ENCODE measurements at places on chromosomes 16 and 17.

- no peak for DNase-seq
These were observed 75.8 kb downstream of the KLHDC4 start for GRCh38 chr16:87689956-87690465.

- no peak for DNase-seq
These were observed 6.9 kb downstream of the CD300A start for GRCh38 chr17:74473294-74473693.

DNA sequence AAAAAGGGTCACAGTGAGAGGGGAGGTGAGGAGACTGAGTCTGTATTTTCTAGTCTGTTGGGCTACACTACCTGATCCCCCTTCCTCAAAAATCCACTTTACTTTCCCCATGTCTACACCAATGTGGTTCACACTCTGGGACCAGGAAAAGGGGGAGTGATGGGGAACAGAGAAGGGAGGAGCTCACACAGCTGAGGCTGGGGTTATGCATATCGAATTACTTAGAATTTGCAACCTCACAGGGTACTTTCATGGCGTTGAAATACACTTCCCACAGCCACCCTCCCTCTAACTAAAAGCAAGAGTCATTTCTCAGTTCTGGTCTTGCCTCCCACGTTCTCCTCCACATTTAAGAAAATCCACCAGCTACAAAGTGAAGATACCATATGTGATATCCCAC is 14.1 kb downstream of the MAPT start:
- no peak for DNase-seq

DNA sequence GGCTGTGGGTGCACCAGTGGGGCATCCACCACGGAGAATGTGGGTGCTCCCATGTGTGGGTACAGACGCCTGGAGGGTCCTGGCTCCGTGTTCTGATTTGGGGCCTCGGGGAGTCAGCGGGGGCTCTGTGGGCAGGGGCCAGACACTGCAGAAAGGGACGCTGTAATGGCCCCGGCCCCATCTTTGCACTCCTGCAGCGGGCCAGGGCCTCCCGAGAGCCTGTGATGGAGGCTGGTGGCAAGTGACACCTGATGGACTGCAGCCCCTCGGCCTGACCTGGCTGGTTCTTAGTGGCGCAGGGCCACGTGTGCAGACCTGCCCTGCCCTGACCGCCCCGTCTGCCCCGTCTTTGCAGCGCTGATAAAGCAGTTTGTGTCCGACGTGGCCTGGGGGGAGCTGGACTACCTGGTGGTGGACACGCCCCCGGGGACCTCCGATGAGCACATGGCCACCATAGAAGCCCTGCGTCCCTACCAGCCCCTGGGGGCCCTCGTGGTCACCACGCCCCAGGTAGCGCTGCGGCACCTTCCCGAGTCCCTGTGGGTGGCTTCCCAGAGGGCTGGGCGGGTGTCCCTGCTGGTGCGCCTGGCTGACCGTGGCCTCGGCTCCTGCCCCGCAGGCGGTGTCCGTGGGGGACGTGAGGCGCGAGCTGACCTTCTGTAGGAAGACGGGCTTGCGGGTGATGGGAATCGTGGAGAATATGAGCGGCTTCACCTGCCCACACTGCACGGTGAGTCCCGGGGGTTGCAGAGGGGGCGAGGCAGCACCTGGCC is 4.7 kb downstream of the NUBP2 start:
- no peak for DNase-seq

DNA sequence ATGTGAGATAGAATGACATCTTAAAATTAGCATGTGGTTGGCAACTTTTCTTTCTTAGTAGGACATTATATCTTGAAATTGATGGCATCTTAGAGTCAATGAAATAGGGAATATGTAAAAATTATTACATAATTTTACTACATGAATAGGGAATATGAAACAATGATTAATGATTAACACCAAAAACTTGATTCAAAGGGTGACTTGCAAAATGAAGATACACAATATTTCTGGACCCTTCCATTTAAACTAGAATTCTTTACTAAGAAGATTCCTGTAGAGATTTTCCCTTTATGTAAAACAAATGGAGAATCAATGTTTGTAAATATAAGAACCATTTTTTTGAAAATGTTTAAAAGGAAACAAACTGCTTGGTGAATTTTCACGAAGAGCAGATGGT is 3.4 kb downstream of the MRTFB start:
- no peak for DNase-seq

- no peak for DNase-seq
These were observed 49.3 kb downstream of the N4BP1 start for GRCh38 chr16:48560692-48561091.
